Right ventricle myocardium superior (tissue), 1 donor: ENCODE measurements at places on chromosomes 1 and 21.

- no peak for DNase-seq
Observed at GRCh38 chr1:109578947-109579443, 30.6 kb downstream of the GNAI3 start.

GRCh38 chr1:2978691-2979190 lies 42.5 kb upstream of the ACTRT2 start:
- DNase-seq = no peak

DNA sequence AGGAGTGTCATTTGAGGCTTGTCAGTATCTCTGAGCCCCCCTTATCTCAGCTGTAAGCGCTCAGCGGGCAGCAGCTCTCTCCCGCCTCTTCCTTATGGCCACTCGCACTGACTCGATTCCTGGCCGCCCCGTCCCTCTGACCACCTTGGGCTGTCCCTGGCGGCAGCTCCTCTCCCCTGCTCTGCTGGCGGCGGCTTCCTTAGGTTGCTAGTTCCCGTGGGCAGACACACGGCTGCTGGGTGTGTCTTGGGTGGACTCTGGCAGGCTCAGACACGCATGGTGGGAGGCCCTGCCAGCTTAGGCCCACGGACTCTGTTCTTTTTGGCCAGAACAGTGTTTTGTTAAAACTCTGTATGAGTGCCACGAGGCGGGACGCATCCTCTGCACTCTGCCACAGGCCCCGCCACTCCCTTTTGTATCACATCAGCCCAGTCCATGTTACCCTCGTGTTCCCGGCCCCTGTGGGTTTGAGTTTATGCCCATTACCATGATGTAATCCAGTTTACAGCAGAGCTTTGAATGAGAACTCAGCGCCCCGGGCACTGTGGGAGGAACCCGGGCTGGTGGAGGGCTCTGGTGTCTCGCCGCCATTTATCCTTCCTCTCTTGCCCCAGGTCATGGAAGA lies 45.9 kb downstream of the COQ8A start:
- peak; percentile 71 for DNase-seq

DNA sequence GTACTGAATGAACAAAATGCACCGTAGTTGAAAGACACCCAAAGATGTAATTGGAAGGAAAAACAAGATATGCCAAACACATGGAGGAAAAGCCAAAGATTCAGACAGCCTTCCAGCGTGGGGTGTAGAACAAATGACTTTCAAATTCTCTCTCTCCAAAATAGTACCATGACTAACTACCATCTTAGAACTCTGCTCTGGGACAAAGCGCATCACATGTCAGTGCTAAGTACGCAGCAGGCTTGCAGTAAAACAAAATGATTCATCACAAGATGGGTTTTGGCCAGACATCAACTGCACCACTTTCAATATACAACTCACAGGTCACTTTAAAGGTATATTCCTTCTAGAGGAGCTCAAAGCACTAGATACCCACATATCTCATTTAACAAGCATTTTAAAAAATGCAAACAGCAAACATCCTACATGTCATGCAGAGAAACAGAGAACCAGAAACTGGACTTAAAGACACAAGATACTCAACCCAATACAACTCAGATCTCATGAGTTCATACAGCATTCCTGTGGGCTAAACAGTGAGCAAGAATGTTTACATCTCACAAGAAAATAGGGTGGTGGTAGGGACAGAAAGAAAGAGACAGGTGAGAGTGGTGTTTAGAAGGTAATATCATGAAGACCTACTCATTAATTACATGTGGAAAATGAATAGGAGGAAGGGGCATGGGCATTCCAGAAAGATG lies 75.7 kb downstream of the BCAR3 start:
- no peak for DNase-seq

DNA sequence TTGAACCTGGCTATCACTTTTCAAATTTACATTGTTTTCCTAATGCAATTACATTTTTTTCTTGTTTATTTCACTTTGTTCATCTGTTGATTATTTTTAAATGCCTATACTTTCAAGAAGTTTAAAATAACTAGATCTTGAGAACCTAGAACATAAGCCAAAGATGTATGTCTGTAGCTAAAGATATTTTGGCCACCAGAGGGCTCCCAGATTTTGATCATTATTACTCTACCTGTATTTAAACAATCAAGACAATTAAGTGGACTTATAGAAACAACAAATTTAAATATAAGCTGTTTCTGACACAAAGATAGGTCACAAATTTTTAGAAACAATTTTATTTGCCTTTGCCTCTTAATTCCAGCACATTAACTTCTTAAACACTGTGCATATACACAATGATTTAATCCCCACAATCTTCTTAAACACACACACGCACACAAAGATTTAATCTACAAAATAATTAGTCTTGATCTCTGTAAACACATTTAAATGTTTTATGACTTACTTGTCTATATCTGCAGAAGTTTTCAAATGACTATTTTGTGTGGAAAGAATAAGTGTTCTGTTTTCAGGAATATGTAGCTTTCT lies 380.0 kb downstream of the DSCAM start:
- DNase-seq = no peak

GRCh38 chr1:31961536-31961935 lies 23.4 kb upstream of the PTP4A2 start:
- no peak for DNase-seq

- DNase-seq = no peak
Observed at GRCh38 chr1:12380326-12381249, 150.8 kb downstream of the VPS13D start.

GRCh38 chr1:61268546-61269240 lies 186.3 kb downstream of the NFIA start:
- DNase-seq = no peak

GRCh38 chr1:209772126-209772525 lies 12.2 kb downstream of the C1orf74 start:
- no peak for DNase-seq

- no peak for DNase-seq
Observed at GRCh38 chr1:12144236-12144635, 22.6 kb upstream of the TNFRSF1B start.

DNA sequence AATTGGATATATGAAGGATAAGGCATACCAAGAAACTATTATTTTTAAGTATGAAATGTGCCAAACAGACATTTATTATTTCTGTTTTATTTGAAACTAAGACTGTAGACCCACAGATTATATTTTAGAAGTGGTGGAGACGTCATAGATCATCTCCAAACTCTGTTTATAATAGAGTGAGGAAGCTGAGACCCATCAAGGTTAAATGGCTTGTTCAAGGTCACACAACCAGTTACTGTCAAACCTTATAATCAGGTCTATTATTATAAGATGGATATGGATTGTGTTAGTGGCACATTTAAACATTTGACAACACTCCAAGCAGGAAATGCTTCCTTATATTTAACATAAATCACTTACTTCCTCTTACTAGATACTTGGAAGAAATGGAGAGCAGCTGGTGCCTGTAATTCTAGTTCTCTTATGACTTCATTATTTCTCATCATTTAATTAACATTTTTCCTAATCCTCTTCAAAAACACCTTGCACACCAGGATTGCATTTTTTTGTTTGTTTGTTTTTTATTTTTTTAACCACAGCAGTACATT lies 117.0 kb downstream of the NEK7 start:
- no peak for DNase-seq

GRCh38 chr1:44326821-44327465 lies 28.1 kb downstream of the ERI3 start:
- DNase-seq = no peak

GRCh38 chr1:86596741-86597290 lies 49.9 kb downstream of the CLCA4 start:
- DNase-seq = no peak

GRCh38 chr21:34126691-34127090 lies 53.3 kb downstream of the MRPS6 start:
- DNase-seq = no peak

DNA sequence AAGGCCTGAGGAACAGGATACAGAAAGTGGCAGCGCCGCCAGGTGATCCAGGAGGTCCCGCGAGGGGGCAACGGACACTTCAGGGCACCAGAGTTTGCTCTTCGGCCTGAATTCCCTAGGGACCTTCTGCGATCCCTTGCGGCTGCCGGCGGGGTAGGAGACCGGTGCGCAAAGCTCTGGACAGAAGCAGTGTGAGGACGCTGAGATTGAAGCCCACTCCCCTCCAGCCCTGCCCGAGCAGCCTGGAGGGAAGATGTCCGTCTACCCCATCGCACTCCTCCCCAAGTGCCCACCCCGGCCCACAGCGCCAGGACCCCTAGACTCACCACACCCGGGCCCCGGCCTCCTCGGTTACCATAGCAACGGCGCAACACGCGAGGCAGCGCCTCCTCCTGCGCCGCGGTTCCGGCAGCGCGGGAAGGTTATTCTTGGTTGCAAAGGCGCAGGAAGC lies at the start of gene ANKRD45:
TSS of gene ANKRD45 (minus strand) at position 361 of the 451 bp plus-strand sequence. CDS start 10,433 bp downstream, outside the sequence.
- peak; percentile 57 for DNase-seq

DNA sequence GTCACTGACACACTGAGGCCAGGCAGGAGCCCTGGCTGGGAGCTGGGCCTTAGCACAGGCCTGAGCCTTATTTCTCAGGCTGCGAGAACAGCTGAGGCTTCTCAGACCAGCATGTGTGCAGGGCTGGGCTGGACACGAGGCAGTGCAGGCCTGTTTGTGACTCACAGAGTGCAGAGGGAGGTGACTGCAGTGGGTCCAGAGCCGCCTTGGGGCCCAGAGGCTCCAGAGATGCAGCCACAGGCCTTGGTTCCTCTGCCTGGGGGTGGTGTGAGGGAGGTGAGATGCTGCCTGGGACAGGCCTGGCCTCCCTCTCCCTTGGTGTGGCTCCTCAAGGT lies 61.2 kb upstream of the ETV3 start:
- DNase-seq = no peak

GRCh38 chr1:203685168-203685567 lies 58.5 kb downstream of the ATP2B4 start:
- no peak for DNase-seq

DNA sequence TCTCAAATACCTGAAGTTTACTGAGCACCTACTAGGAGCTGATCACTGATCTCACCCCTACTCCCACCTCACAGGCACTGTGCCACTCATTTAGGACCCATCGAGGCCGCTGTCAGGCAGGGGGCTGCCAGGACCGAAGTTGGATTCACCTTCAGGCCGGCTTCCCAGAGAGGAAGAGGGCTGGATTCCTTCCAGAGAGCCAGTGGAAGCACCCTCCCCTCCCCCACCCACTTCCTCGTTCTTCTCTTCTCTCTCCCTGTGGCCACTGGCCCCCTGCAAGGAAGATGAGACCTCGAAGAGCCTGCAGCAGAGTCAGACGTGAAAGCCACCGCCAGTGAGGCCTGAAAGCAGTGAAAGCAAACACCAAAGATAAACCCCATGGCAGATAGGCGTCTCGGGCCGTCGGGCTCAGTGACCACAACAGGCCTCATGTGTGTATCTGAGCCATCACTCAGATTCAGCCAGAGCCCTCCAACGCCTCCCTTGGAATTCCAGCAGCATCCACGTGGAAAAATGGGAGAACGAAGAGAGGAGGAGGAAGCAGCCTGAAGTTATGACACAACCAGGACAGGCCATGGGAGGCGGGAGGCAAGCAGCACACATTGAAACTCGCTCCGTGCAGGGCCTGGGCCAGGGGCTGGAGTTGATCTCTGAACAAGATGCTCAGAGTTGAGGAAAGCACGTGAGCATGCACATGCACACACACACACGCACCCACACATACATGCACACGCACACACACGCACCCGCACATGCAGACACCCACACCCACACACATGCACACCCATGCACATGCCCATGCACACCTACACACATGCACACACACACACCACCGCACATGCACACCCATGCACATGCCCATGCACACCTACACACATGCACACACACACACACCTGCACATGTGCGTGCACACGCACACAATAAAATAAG lies 6.2 kb upstream of the AGTRAP start:
- DNase-seq = peak; percentile 61

- no peak for DNase-seq
Observed at GRCh38 chr1:221634606-221635005, 107.3 kb downstream of the DUSP10 start.

- no peak for DNase-seq
Observed at GRCh38 chr1:95561346-95561745, 327.3 kb downstream of the RWDD3 start.

- peak; percentile 90 for DNase-seq
Observed at GRCh38 chr1:244970236-244970743, 105.9 kb upstream of the HNRNPU start.

GRCh38 chr1:26861889-26862378 lies 1.0 kb upstream of the SFN start:
- no peak for DNase-seq

DNA sequence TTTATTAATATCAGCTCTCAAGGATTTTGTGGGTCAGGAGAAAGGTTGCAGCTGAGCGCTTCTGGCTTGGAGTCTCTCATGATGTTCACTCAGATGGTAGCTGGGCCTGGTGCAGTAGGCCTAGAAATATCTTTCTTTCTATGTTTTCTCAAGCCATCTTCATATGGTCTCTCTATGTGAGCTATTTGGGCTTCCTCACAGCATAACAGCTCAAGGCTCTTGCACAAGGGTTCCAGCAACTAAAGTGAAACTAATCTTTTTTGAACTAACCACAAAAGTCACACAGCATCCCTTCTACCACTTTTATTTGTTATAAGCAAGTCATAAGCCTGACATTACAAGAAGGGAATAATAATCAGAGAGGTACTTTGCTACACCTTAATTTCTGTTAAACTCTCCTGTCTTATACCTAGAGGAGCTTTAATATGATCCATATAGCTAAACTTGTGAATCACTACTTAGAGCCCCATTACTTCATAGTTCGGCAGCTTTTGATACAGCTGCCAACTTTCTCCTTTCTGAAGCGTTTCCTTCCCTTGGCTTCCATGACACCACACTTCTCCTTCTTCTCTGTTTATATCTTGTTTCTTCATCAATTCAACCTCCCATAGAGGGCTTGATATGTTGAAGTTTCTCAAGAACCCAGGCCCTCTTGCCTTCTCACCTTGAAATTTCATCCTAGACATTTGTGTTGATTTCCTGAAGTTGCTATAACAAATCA lies 720.2 kb downstream of the LTN1 start:
- DNase-seq = no peak

DNA sequence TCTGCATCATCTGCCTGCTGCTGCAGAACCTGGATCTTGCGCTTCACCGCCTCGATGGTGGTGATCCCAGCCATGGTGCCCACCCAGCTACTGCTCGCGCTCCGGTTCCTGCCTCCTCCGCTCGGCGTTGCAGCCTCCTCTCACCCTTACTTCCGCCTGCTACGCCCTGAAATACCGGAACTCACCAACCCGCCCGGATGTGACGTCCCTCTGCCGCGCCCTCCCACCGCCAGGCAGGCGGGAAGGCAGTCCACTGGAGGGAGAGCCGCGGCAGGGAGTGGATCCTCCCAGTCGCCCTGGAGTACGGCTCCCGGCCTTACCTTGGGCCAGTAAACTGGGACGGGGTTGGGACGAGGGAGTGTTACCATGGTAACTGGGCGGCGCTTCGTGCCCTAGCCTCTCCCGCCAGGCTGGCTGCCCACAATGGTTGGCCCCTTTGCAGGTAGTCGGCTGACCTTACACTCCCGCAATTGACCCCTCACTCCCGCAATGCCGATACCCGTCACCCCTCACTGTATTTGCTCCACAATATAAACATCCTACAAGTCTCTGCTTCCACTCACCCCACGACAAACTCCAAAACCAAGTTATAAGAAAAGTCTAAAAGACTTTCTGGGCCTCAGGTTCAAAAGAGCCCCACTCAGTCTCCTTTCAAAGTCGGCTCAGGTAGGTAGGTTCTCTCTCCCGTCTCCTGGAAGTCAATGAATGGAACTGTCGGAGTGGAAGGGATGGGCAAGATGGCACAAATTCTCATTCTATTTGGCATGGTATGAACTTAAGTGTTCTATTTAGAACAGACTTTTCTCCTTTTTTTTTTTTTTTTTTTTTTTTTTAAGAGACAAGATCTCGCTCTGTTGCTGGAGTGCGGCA lies 8.6 kb downstream of the TPM3 start:
- peak; percentile 97 for DNase-seq
